ENCODE measurements at places on chromosomes 2 and 18.

GRCh38 chr2:189679226-189679625 is 4.8 kb downstream of the ANKAR start:
- no peak for DNase-seq

- DNase-seq: no peak
Observed at GRCh38 chr2:3098231-3098630, 279.4 kb downstream of the EIPR1 start.

DNA sequence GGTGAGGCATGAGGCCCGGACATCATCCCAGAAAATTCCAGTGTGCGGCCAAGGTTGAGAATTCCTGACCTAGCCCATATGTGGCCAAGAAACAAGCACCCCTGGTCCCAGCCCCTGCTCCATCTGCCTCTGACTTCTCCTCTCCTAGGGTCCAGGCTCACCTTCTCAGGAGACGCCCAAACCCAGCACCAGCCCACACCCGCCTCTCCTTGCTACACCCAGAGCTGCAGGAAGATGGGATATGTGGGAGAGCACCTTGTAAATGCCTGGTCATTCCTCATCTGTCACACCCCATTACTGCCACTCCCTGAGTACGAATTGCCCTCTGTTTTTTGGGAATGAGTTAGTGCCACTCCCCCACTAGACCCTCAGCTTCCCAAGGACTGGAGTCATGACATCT is 7.3 kb upstream of the ATP6V1B1 start:
- DNase-seq: no peak

DNA sequence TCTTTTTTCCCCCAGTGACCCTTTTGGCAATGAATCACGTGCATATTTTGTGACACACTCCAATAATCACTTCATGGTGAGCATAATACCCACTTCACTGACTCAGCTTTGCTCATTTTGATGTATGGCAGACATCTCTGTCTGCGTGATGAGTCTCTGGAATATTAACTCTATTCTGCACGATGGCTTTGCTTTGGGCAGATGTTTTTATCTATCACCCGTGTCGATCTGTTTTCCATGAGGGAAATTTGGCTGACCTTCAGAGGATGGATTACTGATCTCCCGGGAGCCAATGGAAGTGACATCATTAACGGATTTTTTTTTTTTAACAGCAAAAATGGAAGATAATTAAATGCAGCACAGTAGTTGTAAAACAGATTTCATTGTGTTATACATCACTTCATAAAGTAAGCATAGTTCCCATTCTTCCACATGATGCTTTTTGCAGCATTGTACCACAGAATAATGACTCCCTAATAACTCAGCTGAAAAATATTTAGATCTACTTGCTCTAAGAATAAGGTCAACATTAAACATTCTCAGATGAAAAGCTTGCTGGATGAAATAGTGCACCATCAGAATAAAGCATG is 29.8 kb downstream of the CDC42EP3 start:
- DNase-seq: no peak

All from stimulated activated CD4-positive, alpha-beta T cell treated with anti-CD3 and anti-CD28 coated beads, Interleukin-1b, Interleukin-23, amount 100 ng/mL, for 4 hours (primary cell).